Stimulated activated CD8-positive, alpha-beta memory T cell treated with anti-CD3 and anti-CD28 coated beads, Interleukin-4, amount 100 ng/mL, for 4 hours (primary cell): ENCODE measurements at places on chromosomes 1 and 21.

GRCh38 chr1:92030656-92031107 lies 897 bp downstream of the EPHX4 start:
- DNase-seq = no peak

DNA sequence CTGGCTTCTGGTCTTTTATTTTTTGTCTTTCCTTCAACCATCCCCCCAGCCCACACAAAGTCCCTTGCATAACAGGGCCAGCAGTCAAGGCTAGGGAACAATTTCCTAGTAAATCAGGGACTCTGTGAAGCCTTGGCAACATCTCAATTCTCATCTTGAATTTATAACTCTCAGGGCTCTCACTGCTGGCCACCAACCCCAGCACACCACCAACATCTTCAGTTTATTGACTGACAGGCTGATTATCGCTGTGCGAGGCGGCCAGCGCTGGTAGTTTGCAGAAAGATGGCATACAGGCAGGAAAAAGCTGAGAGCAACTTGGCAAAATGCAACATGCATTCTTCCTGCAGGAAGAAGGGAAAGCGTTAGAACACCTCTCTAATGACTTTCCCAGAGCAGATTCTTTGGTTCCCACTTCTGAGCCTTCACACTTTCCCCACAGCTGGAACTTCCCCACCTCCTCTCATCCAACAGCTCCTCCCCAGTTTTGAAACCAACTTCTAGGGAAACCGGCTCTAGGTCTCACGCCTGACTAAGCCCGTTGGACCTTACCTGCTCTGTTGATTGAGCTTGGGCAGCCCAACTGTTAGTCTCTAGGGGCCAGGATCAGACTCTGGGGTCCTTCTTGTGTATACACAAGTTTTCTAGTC lies 26.3 kb upstream of the CSF1 start:
- no peak for DNase-seq

DNA sequence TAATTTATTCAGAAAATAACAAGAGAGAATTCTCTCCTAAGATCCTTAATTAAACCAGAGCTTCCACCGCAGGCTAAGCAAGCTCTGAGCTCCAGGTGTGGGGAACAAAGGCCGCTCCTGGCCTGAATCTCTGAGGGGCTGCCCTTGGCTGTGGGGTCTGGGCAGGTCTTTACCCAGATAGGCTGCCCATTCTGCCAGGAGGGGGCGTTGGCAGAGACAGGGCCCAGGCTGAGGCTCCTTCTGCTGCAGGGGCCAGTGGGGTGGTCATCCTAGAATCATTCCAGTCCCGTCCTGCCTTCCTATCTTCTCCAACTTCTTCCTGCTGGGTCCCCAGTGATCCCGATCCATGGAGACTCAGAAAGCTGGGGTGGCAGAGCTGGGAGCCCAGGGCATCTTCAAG lies 82.9 kb upstream of the POU3F1 start:
- DNase-seq = no peak

DNA sequence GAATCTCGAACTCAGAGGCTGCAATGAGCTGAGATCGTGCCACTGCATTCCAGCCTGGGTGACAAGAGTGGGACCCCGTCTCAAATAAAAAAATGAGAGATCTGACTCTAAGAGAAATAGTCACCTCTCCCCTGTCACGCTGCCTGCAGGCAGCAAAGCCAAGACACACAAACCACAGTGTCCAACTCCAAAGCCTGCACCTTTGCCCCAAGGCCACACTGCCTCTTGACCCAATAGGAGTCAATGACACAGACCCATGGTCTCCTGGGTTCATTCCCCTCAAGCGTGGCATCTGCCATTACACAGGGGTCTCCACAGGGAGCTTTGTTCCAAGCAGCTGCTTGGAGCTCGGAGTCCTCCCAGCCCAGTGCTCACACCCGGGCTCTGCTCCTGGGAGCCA lies 46.3 kb downstream of the SLC9A1 start:
- no peak for DNase-seq

GRCh38 chr1:46171351-46171750 lies 3.5 kb upstream of the TSPAN1 start:
- no peak for DNase-seq
